HAP-1 (cell line): ENCODE measurements at places on chromosomes 7 and 10.

DNA sequence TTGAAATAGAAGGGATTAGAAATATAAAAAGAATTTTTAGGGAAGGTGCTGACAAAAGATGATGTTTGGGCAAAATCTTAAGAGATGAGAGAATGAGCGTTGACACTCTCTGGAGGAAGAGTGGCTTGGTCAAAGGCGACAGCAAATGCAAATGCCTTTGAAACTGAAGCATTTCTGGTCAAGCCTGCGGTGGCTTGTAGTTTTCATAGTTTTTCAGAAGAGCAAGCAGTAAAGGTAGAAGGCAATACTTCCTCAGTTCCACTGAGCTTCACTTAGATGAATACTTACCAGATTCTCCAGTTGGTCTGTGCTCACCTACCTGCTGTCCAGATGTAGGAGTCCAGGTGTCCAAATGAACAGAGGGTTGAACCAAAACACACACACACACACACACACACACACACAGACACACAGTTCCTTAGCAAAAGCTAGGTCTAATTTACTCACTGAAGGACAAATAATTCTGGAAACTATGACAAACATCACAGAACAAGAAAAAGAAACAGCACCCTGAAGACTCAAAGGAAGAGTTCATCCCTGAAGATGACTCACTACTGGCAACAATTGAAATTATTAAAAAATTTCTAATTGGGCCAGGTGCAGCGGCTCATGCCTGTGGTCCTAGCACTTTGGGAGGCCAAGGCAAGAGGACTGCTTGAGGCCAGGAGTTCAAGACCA is 12.1 kb upstream of the STK17A start:
- DNase-seq: no peak

GRCh38 chr7:43626695-43627094 is 43.8 kb downstream of the STK17A start:
- DNase-seq: no peak

DNA sequence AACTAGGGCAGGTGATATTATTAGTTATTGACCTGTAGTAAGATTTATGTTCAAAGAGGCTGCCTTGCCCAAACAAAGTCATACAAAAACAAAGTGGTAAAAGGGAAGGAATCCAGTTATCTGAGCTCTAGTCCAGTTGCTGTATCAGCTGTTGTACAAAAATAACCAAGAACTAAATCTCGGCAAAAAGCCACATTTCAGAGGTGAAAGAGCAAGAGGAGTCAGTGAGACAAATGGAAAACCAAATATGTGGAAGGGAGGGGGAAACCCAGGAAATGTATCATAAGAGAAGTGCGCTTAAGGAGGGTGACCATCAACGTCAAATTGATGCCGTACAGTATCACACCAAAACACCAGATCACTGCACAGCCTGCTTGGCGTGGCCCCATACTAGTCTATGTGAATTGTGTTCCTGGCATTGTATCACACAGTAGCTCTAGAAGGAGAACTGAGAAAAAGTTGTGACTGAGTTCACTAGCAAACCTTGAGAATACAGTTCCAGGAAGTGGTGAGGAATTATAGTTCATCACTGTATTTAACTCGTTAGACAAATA is 6.4 kb downstream of the AGBL3 start:
- no peak for DNase-seq

GRCh38 chr10:14616955-14617730 is 157.6 kb downstream of the FAM107B start:
- DNase-seq: no peak

DNA sequence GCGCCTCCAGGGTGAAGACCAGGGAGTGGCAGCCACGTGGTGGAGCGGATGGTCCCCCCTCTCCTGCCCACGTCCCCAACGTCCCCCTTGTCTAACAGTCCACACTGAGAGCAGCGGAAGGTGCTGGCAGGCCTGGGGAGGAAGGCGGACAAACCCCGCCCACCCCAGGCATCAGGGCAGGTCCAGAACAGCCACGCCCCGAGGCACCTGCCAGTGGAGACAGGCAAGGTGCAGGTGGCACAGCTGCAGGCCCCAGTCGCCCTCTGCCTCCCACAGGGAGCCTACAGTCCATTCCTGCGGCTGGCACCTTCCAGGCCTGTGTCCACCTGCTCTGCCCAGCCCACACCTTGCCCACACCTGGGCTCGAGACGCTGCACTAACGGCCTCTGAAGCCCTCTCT is 24.9 kb downstream of the CYP2W1 start:
- no peak for DNase-seq

- DNase-seq: no peak
These were observed 36.6 kb downstream of the ERCC6 start for GRCh38 chr10:49502358-49502757.

DNA sequence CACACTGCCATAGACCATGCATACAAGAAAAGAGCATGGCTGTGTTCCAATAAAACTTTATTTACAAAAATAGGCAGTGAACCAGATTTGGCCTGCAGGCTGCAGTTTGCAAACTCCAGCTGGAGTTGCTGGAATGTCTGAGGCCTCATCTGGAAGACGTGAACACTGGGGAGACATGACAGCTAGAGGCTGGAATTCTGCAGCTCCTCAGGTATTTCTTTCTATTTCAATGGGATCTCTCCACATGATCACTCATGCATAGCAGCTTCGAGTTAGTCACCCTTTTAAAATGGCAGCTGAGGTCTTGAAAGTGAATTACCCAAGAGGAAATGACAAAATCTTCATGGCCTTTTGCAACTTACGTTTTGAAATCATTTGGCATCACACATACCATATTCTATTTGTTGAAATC is 52.6 kb upstream of the BET1 start:
- DNase-seq: no peak

DNA sequence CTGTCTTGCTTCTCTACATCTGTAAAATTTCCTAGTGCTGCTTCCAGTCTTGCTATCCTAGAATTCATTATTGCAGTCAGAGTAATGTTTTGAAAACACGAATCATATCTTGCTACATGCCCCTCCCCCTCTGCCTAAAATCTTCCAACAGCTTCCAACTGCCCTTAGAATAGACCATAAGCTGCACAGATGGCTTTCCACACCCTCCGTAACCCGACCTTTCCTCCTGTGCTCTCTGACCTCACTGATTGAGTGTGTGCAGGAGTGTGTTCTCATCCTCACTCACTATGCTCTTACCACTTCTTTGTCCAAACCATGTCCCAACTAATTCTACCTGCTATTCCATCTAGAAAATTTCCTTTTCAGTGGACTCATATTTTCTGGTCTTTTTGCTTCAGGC is 121.2 kb upstream of the ANKRD1 start:
- no peak for DNase-seq

GRCh38 chr10:132010483-132010882 is 28.8 kb upstream of the BNIP3 start:
- no peak for DNase-seq

- DNase-seq: no peak
These were observed 50.5 kb downstream of the CPVL start for GRCh38 chr7:29095631-29096445.

DNA sequence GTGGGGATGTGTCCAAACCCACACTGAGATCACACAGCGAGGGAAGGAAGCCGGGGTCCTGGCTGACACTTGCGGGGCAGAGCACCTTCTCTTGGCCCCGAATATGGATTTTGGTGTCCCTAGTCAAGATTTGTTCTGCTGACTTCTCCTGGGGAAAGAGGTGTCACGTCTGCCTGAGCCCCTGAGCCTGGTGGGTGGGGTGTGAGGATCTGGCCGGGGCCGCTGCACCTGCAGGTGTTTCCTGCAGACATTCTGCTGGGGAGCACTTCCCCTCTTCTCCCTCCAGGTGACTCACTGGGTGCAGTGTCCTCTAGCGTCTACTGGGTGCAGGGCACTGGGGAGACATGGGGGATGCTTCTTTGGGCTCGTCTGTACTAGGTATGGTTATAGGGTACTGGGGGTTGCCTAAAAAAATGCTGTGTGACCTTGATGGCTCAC is 99.2 kb downstream of the GRK5 start:
- no peak for DNase-seq
